Fibroblast of lung (primary cell): ENCODE measurements at places on chromosomes 5 and 9.

DNA sequence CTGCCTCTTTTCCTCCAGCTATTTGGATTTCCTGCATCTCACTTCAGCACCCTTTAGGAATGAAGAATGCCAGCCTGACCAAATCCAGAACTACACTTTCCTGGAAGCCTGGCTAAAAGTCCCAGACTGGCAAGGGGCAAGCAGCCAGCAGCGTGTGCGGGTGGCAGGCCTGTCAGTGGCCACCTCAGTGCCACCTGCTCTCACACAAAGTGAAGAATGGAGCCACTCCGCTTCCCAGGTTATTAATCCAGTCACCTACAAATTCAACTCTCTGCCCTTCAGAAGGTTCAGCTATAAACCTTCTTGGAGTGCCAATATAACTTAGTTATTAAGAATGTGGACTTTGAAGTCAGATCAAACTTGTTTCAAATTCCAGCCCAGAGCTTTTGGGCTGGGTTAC is 6.7 kb upstream of the ALDOB start:
- DNase-seq: no peak

DNA sequence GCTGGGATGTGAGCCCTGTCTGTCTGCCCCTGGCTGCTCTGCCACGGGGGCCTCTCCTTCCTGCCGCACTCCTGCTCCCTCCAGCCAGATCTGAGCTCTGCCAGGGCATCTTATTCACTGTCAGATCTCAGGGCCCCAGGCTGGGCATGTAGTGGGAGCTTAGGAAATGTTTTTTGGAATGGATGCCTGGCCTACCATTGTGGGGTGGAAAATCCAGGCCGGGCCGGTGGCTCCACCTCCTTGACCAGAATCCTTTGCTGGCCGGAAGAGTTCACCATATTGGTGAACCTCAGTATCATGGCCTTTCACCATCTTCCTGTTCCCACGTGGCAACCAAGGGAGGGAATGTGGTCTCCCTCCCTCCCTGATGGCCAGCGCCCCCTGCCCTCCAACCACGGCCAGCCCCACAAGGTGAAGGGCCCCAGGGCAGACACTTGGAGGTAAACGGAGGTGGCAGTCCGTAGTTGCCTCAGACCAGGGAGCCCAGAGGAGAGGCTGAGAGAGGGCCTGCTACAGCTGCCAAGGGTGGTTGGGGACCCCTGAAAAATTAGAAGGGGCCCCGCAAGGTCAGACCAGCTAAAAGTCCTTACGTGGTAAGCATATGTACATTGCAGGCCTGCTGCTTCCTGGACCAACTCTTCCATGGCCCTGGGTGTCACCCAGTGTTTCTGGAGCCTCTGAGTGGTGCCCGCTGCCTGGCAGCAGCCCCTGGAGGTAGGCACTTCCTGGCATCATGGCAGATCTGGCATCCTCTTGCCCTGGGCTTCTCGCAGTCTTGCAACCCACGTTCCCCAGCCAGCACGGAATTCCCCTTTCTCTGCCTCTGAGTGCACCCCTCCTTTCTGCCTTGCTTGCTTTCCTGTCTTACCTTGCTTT is 153.3 kb downstream of the RGS3 start:
- DNase-seq: no peak

- DNase-seq: no peak
These were observed 22.4 kb upstream of the FREM1 start for GRCh38 chr9:14932641-14933040.

DNA sequence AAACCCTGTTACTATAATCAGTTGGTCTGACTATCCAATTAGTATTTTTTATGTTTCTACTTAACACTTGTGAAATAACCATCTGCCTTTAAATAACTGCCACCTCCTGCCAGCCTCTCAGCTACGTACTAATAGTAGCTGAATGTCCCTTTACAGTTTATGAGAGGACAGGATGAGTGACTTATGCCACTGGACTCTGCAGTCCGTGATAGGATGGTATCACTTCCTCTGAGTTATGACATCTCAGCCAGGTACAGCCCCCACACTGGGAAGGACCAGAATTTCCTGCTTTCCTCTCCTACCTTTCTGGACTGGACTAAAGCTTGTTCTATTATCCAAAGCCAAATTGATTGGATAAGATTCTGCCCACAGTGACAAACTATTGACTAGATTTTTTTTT is 102.9 kb downstream of the ZFAND5 start:
- no peak for DNase-seq

- no peak for DNase-seq
These were observed 59.0 kb downstream of the BASP1 start for GRCh38 chr5:17276445-17276844.

DNA sequence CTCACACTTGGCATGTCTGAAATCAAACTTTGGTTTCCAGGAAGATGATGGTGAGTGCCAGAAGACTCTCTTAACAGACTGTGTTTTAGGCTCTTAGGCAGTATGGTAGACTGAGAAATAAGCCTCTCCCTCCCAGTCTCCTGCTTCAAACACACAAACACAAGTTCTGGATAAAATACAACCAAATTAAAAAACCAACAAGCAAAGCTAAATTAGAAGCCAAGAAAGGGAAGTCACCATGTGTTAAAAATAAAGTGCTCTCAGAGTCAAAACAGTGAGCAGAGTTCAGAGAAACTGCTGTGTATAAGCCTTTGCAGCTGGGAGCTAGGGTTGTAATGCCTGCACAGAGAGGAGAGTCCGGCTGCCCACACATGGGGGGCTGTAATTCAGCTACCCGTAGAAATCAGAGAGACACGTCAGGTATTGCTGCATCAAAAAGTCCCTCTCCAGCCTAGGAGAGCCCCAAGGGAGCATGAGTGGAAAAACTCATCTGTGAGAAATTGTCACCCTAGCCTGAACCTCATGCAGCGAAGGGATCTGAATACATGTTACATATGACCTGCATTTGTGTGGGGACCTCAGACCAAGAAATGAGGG is 62.6 kb downstream of the ANGPTL2 start:
- DNase-seq: peak; percentile 16

GRCh38 chr9:136618580-136619547 is 43.9 kb upstream of the EGFL7 start:
- no peak for DNase-seq

DNA sequence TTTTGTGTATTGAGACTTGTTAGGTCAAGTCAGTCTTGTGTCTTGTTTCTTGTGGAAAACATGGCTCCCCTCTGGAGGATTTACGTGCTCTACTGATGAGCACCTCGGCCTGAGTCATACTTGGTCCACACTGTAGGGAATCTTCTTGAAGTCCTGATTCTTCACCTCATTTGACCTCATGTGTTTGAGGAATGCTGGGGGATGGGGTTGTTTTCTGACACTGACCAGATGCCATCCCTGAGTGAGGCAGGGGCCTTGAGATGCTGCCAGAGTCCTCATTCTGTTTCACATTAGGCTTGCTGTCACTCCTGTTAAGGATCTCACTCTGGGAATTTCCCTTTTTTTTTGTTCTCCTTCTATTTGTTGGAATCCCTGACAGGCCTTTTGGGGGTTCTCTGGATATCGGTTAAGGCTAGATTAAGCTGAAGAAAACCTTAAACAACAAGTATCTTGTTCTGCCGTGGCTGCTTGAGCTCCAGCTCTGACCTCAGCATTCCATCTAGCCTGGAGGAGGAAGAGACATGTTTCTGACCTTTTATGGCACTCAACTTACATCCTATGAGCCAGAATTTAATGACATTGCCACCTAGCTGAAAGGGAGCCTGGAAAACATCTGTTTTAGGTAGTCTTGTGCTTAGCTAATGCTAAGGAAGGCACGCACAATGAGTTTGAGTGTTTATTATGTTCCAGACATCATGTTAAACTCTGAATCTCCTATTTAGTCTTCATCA is 20.6 kb downstream of the TCOF1 start:
- peak; percentile 94 for DNase-seq

DNA sequence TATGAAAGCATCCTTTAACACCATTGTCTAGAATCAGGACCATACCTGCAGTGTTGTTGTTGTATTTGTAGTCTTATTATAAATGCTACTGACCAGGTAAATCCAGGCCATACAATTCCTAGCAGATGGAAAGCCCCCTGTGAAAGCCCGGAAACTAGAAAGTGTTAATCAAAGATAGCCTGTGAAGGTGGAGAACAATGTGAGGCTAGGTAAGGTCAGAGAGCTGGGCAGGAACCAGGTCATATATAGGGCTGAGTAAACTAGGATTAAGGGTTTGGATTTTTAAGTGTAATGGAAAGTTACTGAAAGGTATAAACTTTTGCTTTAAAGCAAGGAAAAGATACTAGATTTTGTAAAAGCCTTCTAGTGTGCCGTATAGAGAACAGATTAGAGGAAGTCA is 6.7 kb downstream of the LRRC70 start:
- no peak for DNase-seq

- DNase-seq: no peak
These were observed 21.6 kb downstream of the KLF9 start for GRCh38 chr9:70392850-70393249.

GRCh38 chr9:76266649-76267283 is 127.5 kb downstream of the RFK start:
- DNase-seq: no peak

GRCh38 chr5:135491038-135491551 is 38.9 kb upstream of the TIFAB start:
- DNase-seq: no peak

DNA sequence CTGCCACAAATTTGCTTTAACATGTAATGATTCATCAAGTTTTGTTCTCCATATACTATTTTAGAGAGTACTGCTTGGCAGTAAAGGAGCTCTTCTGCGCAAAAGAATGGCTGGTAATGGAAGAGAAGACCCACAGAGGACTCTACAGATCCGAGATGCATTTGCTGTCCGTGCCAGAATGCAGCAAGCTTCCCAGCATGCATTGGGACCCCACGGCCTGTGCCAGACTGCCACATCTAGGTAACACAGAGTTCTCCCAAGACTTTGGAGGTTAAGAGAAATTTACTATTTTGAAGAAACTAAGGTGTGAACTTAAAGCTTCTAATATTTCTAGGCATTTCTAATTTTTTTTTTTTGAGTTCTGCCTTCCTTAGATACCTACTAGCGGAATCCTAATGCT is 107.1 kb downstream of the MUSK start:
- no peak for DNase-seq

- no peak for DNase-seq
These were observed 124.4 kb downstream of the EBF1 start for GRCh38 chr5:158975363-158975762.

DNA sequence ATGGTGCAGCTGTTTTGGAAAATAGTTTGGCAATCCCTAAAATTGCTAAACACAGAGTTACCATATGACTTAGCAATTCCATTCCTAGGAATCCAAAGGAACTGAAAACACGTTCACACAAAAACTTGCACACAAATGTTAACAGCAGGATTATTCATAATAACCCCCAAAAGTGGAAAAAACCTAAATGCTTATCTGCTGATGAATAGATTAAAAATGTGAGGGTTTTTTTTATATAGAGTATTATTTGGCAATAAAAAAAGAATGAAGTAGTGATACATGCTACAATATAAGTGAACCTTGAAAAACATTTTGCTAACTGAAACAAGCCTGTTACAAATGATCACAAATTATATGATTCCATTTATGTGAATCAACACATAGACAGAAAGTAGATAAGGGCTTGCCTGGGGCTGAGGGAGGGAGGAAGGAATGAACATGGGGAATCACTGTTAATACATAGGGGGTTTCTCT is 45.1 kb upstream of the TRIO start:
- DNase-seq: peak; percentile 68

GRCh38 chr5:41214182-41214581 is 850 bp upstream of the C6 start:
- peak; percentile 30 for DNase-seq

DNA sequence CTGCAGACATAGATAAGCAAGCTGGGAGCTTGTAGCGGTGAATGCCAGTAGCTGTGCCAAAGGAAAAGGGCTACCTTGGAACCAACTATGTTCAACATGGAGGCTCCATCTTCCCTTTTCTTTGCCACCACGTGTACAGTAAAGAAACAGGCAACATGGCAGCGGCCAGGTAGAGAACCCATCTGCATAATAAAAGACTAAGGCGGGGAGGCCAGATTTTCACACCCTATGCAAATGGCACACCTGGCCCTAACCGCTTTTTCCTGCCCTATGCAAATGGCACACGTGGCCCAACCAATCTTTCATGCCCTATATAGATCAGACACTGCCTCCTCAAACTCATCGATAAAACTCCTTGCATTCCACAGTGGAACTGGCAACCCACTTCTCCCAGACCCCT is 477.5 kb upstream of the EDIL3 start:
- no peak for DNase-seq

DNA sequence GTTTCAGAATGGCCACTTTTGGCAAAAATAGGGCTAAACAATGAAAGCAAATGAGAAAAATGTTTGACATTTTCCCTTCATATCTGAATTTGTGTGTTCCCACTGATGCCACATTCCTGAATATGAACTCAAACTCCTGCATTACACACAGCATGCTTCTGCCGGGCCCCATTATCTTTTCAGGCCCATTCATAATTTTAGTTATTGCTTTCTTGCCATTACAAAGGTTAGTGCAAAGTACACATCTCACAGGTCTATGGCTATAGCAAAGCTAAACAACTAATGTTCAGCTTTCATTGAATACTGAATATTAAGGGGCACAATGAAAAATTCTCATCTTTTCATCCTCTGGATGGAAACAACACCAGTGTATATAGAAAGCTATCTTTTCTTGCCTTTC is 568.9 kb upstream of the ZNF608 start:
- DNase-seq: no peak

DNA sequence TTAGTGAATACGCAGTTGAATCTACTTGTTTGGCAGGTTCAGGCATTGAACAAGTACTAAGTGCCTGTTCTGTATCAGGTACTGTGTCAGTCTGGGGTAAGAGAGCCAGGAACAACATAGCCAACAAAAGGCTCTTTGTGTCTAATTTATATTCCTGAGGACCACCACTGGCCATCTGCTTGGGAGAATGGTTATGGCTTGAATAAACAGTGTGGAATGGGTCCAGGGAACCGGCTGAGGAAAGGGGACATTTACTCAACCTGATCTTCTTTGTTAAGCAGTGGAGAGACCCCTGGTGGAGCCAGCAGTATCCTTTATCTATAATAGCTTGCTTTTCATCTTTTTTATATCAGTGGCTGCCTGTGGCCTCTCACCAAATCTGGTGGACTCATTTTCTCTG is 38.6 kb downstream of the EXOSC2 start:
- peak; percentile 16 for DNase-seq

- no peak for DNase-seq
These were observed 424.8 kb downstream of the TMEM38B start for GRCh38 chr9:106119176-106119575.

DNA sequence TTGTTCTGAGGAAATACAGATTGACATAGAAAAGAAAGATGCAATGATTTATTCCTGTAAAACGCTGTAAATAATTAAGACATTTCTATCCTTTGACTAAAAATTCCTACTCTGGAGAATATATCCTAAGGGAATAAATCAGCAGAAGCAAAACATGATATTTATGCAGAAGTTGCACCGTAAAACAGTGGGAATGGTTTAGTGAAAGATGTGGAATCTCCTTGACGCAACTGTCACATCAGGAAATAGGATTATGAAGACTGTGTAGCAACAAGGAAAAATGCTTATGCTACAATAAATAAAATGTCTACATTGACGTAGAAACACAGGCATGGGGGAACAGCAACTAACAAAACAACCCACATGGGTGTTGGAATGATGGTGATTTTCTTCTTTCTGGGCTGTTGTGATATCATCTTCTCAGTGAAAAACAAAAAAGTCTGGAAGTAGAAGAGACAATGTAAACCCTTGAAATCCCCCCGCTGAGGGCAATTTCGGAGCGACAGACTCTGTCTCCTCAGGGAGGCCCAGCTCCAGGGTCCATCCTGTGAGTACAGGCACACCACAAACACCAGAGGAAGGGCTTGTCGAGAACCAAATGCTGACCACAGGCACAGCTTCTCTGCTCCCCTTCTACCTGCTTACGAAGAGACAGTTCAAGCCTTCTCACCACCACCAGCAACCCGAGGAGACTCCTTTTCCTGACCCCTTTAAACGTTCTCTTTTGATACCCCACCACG is 25.2 kb downstream of the COL23A1 start:
- no peak for DNase-seq
